ENCODE measurements at places on chromosomes 2 and 18. TPM values are rescaled to one million over a fixed set of nuclear protein-coding genes. Genes with fewer than 3 reads are reported as not detected.

Gene CDH19
- not detected for total RNA-seq

Gene CYP26B1
- 0.36 TPM for total RNA-seq

Gene PRKRA
- total RNA-seq: 60.4 TPM

Gene TMEFF2
- total RNA-seq: 1.5 TPM

Gene C2orf80
- total RNA-seq: 1.3 TPM

Gene IL37
- not detected for total RNA-seq

Gene PCARE
- not detected for total RNA-seq

Gene CD302
- 0.61 TPM for total RNA-seq

Gene PDCL3
- 29.4 TPM for total RNA-seq

Gene EFHD1
- 1.5 TPM for total RNA-seq

DNA sequence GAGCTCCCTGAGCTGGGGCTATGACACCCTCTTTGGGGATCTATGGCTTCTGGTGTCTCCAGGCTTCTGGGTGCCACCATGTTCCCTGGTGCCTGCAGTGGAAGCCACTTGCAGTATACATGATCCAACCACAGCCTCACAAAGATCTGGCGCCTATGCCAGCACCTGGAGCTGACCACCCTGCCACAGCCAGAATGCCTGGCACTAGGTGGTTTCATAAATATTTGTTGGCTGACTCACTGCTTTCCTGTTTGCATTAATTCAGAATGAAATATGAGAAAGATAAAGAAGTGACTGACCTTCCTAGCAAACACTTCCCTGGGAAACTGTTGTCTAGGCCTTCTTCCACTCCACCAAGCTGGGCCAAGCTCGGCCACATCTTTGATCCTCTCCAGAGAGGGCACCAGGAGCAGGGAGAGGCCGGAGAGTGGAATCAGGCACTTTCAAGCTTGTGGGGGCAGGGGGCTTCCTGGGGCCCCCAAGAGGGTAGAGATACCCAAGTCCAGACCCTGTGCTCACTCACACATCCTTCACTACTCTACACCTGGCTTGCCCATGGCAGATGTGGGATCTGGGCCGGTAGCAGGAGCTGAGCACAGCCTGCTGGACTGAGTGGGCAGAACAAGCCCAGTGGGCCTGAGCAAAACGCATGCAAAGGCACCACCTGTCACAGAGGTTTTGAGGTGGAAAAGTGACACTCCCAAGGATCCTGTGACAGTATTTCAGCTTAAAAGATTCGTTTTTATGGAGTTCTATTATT, 565.7 kb downstream of the SLC4A3 start:
- no peak for DNase-seq

- DNase-seq: no peak
These were observed 100.1 kb upstream of the APCDD1 start for GRCh38 chr18:10354241-10354811.

DNA sequence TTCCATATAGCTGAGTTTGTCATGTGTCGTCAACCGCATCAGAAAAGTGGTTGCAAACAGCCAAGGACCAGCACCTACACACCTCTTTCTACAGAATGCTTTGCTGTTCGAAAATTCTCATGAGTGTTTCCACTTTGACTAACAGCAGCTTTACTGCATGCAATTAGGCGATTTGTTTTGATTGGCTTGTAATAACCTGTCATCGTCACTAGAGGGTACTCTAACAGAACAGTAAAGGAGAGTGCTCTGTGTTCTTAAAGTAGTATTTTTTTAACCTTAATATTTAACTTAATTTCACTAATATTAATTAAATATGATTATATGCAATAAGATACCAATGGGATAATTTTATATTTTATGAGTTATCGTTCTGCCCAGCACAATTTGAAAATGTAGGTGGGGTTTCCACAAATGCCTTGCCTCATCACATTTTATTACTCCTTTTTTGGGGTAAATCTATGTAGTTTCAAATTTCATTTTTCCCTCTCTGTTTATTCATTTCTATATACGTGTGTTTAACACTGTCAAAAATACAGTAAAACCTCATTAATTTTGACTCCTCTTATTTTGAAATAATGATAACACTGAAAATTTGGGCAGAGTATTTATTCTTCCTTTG, 502.2 kb downstream of the NRXN1 start:
- no peak for DNase-seq

DNA sequence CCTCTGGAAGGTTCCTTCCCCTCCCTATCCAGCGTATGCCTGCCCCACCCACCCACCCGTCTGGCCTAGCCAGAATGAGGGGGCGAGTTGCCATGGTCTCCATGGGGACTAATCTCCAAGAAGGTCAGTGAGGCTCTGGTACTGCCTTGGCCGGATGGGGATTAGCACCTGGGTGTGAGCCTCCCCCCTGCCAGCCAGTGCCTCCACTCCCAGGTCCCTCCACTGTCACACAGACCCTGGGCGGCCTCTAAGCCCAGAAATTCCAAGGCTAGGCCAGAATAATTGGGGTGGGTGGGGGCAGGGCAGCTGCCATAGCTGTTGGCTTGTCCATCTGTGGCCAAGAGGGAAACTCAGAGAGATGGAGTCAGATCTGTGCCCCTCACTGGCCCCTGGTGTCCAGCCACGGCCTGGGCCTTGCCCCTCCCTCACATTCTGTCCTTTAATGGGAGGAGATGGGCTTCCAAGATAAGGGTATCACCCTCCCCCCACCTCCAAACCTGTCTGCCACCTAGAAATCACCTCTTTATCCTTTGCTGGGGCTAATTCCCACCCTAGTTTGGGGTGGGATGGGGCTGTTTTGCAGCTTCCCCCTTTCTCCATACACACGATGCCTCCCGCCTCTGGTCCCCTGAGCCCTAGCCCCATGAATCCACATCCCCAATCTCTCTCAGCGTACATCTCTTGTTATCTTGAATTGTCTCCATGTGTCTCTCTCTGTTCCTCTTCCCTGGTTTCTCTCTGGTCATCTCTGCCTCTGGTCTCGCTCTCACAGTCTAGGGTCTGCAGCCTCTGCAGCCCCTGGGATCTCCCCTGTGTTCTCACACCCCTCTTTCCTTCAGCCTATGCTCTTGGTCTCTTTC, 6.0 kb upstream of the CRYBA2 start:
- no peak for DNase-seq

- DNase-seq: no peak
These were observed 162.3 kb downstream of the ACKR3 start for GRCh38 chr2:236731767-236732580.

DNA sequence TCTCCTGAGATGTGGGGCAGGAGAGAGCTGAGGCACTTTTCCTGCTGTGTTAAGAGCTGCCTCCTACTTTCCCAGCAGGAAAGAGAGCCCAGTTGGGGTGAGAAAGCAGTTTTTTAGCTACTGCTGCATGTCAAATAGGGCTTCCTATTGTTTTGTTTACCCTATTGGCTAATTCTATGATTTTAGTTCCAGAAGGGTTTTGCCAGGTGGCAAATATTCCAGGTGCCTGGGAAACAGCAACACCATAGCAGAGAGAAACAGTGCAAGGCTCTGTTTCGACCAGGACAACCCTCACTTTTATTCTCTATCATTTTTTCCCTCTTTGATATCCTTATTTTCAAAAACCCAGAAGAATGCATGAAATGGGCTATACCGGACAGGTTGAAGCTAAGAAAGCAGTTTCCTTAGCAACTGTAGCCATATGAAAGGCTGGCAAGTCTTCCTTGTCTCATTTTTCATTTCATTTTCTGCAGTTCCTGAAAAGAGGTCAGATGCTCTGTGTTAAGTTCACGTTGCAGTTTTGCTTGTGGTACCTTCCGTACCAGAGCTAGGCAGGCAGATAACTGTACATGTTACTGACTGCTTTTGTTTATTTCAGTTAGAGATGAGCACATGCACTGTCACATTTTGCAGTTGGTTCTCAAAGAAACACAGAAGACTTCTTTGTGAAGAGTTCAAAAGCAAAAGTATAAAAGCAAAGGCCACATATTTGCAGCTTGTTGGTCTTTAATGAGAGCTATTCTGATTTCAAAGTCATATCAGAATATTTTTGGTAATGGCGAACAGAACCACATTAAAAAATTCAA, 84.8 kb downstream of the AQP4 start:
- DNase-seq: no peak

- DNase-seq: peak; percentile 49
These were observed 3.0 kb downstream of the PIEZO2 start for GRCh38 chr18:11146238-11146946.

GRCh38 chr2:237932731-237933131, 34.1 kb upstream of the UBE2F start:
- no peak for DNase-seq

DNA sequence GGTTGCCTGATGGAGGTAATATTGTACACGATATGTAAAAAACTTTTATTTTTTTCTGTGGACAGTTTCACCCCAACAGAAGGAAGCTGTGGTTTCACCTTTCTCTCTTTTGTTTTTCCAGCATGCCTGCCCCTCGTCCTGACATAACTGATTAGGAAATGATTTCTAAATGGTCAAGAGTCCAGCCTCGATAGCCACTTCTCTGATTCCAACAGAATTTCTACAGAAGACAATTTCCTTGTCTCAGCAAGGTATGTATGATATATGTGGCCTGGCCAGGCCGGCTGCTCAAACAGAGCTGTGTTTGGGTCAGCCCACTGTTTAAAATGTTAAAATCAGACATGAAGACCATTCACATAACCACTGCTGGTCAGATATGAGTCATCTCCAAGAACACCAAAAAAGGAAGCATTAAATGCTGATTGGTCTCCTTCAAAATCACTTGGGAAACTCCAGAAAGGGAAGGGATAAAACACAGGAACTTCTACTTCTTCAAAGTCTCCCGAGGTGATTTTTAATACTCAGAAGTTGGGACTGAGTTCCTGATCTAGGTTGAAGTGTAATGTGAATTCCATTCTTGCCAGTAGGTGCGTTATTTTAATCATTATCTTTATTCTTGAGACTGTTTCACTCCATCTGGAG, 22.3 kb downstream of the ATP8B1 start:
- no peak for DNase-seq

DNA sequence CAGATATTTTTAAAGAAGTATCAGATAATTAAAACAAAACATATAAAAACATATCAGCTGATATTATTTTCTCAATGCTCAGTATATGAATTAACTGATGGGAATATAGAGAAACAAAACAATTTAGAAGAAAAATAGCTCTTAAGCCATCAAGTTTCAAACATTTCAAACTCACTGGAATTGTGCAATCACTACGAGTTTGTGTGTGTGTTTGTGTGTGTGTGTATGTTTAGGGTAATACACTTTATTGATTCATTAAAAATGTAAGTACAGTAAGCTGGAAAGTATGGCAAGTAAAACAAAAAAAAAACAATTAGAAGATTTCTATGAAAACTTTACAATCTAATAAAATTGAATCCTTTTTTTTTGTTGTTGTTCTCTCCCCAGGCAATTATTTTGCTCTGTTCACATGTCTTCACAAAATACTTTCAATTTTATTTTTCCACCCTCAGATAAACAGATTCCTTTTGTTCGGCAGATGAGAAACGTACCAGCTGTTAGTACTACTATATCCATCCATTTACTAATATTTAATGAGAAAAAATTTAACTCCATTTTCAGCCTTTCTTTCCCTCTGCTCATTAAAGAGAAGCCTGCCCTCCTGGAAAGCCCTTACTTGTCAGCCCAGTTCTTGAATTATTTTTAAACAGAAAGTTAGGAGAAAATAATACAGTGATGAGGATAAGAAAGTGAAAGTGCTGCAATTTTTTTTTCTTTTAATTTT, 87.6 kb downstream of the SLC8A1 start:
- no peak for DNase-seq

- DNase-seq: no peak
These were observed 47.4 kb downstream of the EXOC6B start for GRCh38 chr2:72778410-72778809.

DNA sequence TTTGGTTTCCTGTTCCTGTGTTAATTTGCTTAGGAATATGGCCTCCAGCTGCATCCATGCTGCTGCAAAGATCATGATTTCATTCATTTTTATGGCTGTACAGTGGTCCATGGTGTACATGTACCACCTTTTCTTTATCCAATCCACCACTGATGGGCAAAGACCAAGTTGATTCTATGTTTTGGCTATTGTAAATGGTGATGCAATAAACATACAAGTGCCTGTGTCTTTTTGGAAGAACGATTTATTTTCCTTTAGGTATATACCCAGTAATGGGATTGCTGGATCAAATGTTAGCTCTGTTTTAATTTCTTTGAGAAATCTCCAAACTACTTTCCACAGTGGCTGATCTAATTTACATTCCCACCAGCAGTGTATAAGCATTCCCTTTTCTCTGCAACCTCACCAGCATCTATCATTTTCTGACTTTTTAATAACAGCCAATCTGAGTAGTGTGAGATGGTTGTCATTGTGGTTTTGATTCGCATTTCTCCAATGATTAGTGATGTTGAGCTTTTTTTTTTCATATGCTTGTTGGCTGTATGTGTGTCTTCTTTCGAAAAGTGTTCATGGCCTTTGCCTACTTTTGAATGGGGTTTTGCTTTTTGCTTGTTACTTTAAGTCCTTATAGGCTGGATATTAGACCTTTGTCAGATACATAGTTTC, 19.4 kb downstream of the EXOC6B start:
- DNase-seq: no peak

DNA sequence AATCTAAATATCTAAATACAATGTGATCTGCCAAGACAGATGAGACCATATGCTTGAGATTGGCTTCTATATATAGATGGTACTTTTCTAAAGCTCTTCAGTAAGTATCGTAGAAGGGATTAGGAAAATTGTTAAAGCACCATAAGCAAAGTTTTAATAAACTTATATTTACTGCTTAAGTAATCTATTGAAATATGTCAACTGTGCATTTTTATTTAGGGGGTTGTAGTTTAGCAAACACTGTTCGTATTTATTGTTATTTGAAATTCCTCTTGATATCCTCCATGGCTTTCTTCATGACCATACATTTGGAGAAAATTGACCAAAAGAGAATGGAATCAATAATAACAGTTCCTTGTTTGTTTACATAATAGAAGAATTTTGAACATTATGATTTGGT, 102.7 kb downstream of the MIB1 start:
- no peak for DNase-seq

- DNase-seq: no peak
These were observed 35.7 kb downstream of the NRP2 start for GRCh38 chr2:205717999-205718398.

GRCh38 chr2:147133286-147133908, 711.4 kb upstream of the ACVR2A start:
- no peak for DNase-seq

GRCh38 chr2:241983571-241984270, 114.2 kb downstream of the RTP5 start:
- DNase-seq: no peak

DNA sequence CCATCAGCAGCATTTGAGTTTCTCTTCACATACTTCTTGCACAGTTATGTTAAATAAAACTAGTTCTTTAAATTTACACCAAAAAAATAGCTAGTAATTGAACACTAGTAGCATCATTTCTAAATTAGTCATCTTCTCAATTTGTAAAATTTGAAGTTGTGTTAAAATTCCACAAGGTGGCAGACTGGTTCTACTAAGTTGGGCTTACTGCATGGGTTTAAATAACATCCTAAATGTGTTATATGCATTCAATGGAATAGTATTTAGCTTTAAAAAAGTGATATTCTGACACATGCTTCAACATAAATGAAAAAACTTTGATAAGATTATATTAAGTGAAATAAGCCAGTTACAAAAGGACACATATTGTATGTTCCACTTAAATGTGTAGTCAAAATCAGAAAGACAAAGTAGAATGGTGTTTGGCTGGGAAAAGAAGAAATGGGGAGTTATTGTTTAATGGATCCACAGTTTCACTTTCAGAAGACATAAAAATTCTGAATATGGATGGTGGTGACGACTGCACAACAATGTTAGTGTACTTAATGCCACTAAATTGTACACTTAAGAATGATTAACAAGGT, 28.7 kb upstream of the RPRD1A start:
- no peak for DNase-seq

- DNase-seq: no peak
These were observed 3.6 kb upstream of the RAB11FIP5 start for GRCh38 chr2:73116182-73116960.

All from H1 (cell line).